WERI-Rb-1 (cell line): ENCODE measurements at places on chromosomes 6 and 20.

GRCh38 chr6:25694366-25694765 is 42.4 kb downstream of the SCGN start:
- no peak for DNase-seq

DNA sequence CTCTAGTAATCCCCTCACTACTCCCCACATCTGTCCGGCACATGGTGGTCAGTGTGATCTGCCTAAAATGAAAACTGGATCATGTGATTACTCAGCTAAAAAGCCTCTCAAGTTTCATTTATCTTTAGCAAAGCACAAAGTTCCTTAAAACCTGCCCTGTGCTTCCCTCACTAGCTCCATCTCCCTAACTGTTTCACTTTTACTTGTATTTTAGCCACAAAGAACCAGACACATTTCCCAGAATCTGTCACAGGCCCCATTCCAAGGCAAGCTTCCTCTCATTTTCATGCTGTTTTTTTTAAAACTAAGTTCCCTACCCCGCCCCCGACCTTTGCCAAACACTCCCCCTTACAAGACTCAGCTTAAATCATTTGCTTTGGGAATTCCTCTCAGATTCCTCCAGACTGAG is 8.9 kb upstream of the IGF2R start:
- DNase-seq, result no peak

GRCh38 chr6:109695468-109695867 is 4.4 kb downstream of the FIG4 start:
- DNase-seq, result no peak

DNA sequence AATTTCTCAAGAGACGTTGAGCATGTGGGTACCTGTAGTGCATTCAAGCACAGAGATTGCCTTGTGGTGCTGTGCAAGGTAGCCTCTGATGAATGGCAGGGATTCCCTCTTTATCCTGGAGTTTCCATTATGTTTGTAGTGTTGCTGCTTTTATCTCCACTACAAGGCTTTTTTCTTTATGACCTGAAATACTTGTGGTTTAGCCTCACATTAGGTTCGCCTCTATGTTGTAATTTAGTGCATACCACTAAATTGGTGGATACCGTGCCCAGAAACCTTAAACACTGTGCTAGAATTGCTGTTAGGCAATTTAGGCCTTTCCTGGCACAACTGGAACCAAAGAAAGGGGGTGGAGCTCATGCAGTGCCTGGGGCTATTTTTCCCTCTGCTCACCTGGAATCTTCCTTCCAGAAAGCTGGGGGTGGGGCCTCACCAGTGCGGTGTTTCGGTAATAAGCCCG is 76.8 kb downstream of the NCOA7 start:
- DNase-seq, result no peak

- DNase-seq, result no peak
Observed at GRCh38 chr6:104718672-104719071, 141.0 kb downstream of the HACE1 start.

DNA sequence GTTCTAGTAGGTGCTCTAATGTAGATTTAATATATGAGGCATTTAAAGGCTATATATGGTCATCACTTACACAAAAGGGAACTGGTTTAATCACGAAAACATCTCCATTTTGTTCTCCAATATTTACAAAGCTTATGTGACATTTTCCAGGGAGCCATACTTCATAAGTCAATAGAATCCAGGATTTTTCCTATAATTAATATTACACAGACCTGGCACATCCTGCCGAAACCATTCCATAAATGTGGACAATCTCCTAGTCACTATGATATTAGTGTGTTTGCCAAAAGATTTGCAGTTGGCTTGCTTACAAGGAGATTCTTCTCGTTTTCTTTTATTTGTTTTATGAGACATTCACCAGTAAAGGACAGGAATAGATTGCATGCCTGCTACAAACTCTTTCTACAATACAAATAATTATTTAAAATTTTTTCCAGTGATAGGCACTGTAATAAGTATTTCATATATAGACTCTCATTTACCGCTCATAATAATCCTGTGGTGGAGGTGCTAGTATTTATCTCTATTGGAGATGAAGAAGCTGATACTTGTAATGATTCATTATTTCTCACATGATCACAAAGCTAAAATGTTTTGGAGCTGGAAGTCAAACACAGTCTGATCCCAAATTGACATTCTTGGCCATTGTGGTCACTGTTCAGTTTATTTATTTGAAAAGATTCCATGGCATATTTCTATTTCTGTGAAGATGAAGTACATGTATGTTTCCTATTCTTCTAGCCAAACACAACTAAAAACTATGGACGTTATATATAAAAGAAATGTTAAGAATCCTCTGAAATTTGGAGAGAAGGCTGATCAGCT is 597.0 kb downstream of the HTR1B start:
- no peak for DNase-seq

- no peak for DNase-seq
Observed at GRCh38 chr20:52372169-52372568, 180.6 kb upstream of the ZFP64 start.

DNA sequence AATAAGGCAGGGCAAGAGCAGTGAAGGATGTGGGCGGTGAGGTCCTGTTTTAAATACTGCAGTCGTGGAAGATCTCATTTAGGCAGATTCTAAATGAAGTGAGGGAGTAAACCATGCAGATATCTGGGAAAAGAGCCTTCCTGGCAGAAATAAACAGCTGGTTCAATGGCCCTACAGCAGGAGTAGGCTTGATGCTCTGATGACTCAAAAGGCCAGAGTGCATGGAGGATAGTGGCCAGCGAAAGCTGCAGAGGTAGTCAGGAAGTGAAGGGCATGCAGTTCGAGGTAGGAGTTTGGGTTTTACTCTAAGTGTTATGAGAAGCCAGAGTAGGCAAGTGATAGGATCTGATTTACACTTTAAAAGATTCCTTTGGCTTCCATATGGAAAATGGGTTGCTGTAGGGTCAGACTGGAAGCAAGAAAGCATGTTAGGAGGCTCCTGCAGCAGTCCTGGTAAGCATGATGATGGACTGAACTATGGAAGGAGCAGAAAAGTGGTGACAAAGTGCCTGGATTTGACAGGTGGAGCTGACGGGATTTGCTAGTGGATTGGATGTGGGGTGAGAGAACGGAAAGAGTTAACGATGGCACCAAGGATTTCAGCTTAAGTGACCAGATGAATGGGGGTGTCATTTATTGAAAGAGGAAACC is 150.0 kb downstream of the GJA10 start:
- no peak for DNase-seq

GRCh38 chr6:107442938-107443607 is 16.3 kb downstream of the PDSS2 start:
- no peak for DNase-seq

GRCh38 chr20:57938158-57939108 is 228.6 kb upstream of the PMEPA1 start:
- DNase-seq, result no peak

- no peak for DNase-seq
Observed at GRCh38 chr6:106908386-106908840, 66.1 kb downstream of the CD24 start.

- DNase-seq, result no peak
Observed at GRCh38 chr6:15451738-15452137, 205.9 kb downstream of the JARID2 start.

DNA sequence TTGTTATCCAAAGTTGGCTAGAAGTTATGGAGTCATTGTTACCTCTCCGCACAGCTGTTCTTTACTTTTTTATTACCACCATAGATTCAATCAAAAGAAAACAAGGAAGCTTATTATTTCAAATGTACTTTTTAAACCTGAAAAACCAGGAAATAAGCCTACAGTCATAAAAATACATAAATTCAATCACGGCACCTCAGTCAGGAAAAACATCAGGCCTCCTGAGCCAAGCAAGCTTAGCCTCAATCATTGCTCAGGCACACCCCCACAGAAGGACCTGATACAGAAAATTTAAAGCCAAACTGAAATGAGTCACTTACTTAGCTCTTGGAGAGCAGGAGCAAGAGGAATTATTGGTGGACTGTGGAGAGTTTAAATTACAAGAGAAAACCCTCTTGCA is 44.3 kb downstream of the MARCKS start:
- DNase-seq, result no peak

- peak; percentile 94 for DNase-seq
Observed at GRCh38 chr6:34145161-34146020, 496 bp downstream of the GRM4 start.

- no peak for DNase-seq
Observed at GRCh38 chr20:59165891-59166709, 2.5 kb downstream of the ZNF831 start.

- no peak for DNase-seq
Observed at GRCh38 chr20:8212286-8212685, 80.2 kb downstream of the PLCB1 start.

DNA sequence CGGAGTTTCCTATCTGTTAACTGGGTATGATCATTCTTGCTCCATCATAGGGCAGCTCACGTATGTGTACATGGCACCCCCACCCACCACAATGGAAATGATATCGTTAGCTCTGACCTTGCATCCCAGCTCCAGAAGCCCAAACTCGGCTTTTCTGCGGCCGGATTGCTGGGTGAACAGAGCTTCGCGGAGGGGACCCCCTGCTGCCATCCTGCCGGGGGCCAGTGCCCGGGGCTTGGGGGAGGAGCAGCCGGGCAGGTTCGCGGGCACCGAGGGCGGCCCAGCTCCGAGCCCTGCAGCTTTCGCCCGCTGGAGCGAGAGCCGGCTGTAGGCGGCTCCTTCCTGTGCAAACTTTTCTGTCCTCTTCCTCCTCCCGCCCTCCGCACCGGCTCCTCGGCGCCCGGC is 24.9 kb upstream of the FUCA2 start:
- peak; percentile 40 for DNase-seq

DNA sequence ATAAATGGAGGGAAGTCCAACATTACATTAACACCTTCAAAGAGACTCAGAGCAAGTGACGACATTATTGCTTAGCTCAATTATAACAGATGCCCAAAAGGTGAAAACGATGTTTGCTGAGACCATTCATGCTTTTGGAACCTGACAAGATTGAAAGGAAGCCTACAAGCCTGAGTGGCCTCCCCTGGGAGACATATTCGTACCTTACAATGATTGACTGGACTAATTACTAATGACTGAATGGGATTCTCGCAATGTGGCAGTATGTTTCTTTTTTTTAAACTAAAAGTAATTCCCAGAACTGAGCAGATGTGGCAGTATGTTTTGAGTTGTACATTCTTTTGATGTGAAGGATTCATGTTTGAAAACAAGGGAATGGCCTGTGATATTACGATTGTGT is 49.9 kb downstream of the VEGFA start:
- DNase-seq, result no peak

GRCh38 chr6:95248499-95248898 is 328.8 kb upstream of the MANEA start:
- no peak for DNase-seq

DNA sequence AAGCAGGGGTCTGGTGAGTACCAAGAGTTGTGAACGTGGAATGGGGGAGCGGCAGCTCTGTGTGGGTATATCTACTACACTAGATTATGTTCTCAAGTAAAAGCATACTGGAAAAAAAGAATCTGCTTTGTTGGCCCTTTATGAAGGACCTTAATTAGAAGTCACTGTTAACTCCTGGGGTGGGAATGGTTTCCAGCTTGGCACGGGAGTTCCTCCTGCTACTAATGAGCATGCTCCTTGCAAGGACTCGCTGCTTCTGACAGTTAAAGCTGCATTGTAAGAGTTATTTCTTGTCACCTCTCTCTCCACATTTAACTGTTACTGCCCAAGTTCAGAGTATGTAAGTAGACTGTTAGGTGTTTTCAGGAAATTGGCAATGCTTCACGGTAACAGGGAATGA is 292.7 kb downstream of the ZFAND3 start:
- no peak for DNase-seq

DNA sequence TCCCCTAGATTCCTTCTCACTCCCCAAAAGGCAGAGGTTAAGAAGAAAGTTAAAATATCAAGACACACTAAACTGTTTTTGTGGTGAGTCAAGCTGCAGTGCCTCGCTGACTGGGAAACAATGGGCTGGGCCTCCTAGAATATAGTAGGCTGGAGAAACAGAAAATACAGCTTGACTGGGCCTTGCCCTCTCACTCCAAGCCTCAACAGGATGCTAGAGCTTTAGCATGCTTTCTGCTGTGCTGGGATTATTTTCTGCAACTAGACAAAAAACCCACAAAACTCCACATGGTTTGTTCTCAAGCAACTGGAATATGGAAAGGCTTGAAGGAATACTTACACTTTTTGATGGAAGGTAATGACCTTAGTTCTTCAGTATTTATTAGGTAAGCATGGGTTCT is 27.9 kb downstream of the FOXO3 start:
- DNase-seq, result no peak

DNA sequence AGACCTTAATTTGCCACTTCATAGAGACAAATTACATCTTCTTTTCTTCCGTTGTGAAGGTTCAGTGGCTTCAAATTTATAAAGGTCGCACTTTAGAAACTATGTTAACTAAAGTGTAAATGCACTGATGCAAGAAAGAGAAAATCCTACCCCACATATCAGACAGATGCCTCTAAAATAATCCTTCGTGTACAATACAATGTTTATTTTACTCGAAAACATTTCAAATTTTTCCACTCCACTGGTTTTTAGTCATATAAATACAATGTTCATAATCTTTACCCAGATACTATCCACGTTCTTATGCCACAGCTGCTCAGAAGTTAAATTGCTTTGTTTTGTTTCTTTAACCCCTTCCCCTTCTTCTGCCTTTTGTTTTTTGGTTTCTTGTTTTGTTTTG is 140.3 kb upstream of the LAMP5 start:
- no peak for DNase-seq

DNA sequence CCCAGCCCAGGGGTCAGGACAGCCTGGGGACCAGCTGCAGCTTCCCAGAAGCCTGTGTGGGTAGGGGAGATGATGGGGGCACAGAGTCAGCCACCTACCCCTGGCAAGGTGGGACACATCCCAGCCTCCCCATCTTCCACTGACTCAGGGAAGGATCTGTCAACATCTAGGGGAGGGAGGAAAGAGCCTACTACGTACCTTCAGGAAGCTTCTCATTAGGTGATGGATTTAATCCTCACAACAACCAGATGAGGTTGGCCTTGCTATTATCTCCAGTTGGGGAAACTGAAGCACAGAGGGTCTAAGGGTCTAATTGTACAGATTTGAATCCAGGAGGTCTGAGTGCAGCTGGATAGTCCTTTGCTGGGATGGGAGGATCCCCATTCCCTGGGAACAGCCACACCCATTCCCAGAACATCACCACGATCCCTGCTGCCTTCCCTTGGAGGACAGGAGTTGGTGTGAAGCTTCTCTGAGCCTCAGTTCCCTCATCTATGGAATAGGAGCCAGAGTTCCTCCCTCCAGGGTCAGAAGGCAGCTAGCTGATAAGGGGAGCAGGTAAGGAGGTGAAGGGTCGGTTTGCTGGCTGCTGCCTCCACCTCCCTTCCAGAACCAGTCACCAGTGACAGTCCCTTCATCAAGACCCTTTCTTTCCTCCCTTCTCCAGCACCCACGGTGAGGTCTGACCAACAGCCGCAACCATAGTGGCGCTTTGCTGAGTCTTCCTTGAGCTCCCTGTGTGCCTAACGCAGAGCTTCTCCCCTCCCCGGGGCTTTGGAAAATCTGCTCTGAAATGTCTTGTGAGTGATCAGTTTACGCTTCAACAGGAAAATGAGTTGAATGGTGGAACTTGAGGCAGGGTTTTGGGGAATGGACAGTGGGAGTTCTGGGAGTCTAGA is 56.8 kb downstream of the CEBPB start:
- DNase-seq, result no peak

GRCh38 chr20:48060841-48061720 is 275.8 kb upstream of the SULF2 start:
- DNase-seq, result no peak
